ENCODE measurements at places on chromosomes 5 and 9.

DNA sequence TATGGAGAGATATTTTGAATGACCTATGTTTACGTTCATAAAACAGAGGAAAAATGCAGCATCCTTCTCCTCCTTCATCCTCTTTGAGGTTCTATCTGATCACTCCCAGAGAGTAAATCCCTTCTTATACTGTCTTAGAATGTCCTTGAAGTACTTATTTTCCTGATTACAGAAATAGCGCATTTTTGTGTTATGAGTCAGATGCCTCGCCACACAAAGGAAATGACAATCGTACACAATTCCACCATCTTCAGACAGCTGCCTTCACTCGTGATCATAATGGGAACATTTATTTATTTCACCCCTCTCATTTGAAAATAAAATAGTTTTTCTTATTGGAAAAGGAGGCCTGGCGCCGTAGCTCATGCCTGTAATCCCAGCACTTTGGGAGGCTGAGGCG is 2.4 kb upstream of the GLT6D1 start:
- DNase-seq = no peak

DNA sequence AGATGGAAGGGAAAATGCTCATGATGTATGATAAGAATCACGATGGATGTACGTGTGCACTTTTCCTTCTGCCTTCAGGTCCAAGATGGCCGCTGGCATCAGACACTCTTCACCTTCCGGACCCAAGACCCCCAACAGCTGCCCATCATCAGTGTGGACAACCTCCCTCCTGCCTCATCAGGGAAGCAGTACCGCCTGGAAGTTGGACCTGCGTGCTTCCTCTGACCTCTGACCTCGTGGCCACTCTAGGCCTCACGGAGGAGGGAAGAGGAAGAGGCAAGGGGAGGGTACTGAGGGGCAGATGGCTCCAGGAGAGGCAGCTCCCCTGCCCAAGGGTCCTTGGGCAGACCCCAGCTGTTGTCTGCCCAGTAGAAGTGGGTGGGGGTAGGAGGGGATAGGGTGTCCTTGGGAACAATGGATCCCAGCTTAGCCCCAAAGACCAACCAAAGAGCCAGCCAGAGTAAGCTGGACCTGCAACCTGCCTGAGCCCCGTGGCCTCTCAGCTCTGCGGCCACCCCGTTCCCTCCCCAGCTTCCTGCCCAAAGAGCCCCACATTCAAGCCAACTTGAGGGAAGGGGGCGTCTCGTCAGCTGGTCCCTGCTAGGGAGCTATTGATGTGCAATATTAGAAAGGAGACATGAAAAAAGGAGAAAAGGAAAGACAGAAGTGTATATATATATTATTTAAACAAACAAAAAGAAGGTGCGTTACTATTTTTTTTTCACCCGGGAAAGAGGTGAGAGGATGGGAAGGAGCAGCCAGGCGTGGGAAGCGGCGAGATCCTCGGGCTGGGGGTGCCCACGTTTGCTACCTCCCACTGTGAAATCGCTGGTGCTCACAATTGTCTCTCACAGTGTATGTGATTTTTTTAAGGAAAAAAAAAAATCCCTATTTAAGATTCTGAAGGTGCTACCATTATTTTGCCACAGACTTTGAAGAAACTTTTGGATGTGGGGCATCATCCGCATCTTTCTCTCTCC is 12.1 kb upstream of the ORM1 start:
- no peak for DNase-seq

DNA sequence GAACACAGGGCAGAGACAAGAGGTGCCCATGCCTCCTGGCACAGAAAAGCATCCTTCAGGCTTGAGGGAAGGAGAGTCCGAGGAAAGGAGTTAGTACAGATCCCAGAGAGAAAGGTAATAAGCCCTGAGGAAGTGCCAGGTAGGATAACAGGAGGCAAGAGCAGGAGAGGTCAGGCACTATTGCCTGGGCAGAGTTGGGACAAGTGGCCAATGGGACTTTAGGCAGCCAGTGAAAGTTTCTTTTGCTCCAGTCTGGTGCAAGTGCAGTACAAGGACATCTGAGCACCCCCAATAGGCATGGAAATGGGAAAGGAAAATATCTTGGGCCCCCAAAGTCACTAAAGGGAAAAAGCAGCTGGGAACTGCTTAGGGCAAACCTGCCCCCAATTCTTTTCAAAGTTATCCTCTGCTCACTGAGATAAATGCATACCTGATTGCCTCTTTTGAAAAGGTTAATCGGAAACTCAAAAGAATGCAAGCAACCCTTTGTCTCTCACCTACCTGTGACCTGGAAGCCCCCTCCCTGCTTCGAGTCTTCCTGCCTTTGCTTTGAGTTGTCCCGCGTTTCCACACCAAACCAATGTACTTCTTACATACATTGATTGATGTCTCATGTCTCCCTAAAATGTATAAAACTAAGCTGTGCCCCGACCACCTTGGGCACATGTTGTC is 46.5 kb downstream of the ELOVL7 start:
- no peak for DNase-seq

GRCh38 chr9:15157381-15157780 is 149.6 kb downstream of the TTC39B start:
- no peak for DNase-seq

GRCh38 chr9:110958847-110959246 is 79.4 kb downstream of the LPAR1 start:
- DNase-seq = no peak

DNA sequence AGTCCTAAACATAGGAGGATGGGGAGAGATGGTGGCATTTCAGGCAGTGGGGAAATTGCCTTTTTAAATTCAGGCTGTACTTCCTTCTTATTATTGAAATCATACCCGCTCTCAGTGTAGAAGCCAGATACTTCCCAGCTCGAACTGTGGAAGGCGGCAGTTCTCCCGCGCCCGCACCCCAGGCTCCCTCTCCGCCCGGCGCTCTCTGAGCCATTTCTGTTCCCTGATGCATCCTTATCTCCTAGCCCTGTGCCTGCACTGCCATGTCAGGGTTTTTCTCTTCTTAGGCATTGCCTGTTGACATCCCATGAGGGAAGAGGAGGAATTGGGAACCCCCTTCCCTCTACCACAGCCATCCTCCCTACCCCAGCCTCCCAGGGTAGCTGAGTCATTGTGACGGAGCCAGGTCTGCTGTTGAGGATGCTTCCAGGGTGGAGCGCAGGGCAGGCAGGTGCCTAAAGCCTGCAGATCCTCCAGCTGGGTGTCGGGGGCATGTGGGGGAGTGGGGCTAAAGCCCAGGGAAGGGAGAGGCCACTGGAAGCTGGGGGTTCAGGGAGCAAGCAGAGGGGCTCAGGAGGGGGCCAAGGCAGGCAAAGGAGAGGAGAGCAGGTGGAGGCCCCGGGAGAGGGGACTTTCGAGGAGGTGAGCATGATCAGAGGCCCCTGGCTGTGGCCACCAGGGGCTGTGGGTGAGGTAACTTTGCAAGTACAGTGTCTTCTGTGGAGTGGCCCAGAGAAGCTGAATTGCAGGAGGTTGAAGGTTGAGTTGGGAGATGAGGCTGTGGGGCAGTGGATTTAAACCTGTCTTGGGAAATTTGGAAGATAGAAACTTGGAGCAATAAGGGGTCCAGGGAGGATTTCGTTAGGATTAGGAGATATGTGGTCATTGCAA is 16.2 kb downstream of the LAMC3 start:
- DNase-seq = no peak

- no peak for DNase-seq
These were observed 23.6 kb upstream of the FIBCD1 start for GRCh38 chr9:130962418-130963316.

- peak; percentile 15 for DNase-seq
These were observed 30.9 kb upstream of the SLC46A2 start for GRCh38 chr9:112921549-112921948.

DNA sequence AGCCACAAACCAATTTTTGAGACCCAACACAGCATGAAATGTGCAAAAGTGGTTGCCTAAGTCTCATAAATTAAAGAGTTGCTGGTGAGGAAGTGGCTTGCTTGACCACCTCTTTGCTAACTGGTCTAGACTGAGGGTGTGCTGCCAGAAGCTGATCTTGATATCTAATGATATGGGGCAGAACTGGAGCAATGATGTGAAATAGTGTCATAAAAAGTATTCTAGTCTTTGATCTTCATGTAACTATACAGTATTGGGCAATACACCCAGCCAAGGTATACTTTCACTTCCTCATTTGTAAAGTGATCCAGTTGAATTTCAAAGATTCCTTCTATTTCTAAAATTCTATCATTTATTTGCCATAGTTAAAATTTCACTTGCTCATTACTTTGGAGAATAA is 5.9 kb upstream of the YTHDC2 start:
- DNase-seq = no peak

GRCh38 chr9:98147582-98147981 is 28.6 kb upstream of the TRIM14 start:
- no peak for DNase-seq

DNA sequence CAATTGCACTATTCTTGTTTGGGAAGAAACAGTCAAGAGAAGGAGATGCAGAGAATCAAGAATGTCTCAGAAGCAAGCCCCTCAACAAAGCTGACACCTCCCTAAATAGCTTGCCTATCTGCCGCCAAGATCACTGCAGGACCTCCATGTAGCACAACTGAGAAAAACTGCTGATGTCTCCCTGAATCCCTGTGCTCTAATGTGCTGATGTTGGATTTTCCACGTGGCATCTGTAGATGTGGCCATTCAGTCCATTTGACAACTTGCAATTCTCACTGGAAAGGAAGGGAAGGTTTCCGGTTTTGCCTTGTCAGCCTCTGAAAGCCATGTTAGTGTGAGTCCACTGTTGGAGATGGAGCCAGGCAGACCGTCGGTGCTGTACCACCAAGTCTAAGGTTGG is 374.0 kb downstream of the DIRAS2 start:
- DNase-seq = no peak

GRCh38 chr9:110029429-110029955 is 178.5 kb downstream of the C9orf152 start:
- no peak for DNase-seq

DNA sequence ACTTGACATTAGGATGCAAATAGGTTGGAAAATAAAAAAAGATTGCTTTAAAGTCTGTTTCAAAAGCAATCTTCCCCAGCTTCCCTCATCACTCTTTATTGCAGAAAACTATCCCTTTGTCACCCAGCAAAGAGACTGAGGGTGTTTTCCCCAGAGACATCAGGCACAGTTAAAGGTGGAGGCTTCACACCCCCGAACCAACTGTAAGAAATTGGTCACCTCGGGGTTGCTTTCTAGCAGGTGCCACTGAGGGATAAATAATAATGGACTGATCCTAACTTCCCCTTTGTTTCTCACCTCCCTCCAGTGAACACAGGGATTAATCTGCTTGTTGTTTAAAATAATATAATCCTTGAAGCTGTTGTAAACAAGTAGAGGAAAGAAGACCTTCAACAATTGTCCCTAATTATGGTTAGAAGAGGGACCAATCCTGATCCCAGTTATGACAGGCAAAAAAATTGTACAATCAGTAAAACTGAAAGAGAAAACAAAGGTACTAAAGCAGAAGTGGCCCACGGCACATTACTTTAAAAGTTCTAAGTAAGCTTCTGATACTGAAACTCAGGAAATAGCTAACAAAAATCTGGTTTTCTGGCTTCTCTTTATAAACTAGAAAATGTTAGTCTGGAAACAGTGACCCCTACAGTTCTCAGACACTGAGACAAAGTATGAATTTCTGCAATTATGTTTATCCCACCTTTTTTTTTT is 6.6 kb upstream of the PCSK1 start:
- no peak for DNase-seq

GRCh38 chr9:76419782-76420380 is 25.7 kb upstream of the RFK start:
- no peak for DNase-seq

- DNase-seq = no peak
These were observed 173.6 kb downstream of the MUSK start for GRCh38 chr9:110842169-110842568.

DNA sequence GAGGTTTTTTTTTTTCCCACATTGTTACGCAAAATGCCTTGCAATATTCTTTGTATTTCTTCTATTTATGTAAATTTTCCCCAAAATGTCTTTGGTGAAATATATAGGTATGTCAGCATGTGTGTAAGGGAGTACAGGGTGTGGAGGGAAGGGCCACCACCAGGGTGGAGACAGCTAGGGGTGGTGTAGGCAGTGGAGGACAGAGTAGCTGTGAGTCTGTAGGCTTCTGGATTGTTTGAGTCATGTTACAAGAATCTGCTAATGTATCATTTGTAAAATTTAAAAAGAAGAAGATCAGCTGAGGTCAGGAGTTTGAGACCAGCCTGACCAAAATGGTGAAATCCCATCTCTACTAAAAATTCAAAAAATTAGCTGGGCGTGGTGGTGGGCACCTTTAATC is 175.5 kb downstream of the NXNL2 start:
- DNase-seq = no peak

DNA sequence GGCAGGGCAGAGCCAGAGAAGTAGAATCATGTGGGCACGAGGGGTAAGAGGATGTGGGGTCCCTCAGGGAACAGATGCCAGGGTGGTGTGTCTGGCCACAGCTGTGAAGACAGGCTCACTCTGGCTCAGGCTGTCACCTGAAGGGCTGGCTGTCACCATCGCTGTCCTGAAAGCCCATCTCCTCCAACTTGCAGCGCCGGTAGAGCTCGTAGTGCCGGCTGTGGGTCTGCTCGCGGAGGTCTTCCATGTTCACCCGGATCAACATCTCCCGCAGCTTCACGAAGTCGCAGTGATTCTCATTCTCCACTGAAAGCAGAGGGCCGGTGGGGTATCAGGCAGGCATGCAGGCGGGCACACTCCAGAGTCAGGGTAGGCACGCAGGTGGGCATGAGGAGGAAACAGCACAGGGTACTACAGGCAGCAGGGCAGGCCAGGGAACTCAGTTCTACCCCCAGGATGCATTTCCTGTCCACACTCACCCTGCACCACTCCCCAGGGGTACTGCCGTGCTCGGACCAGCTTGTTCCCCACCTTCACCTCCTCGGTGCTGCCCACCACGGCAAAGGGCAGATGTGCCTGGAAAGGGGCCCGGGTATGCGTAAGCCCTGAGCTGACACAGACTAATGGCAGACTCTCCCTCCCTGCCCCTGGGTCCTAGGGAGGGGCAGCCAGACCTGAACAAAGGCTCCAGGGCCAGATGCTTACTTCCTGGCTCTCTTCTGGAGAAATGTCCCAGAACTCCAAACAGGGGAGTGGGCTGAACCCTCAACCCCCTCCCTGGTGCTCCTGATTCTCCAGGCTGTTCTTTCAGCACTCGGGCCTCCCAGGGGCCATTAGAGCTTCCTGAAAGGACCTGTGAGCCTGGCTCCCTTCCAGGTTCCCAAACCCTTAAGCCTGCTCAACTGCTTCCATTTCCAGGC is 14.4 kb downstream of the CCNI2 start:
- DNase-seq = no peak

- no peak for DNase-seq
These were observed 228.3 kb downstream of the IRX2 start for GRCh38 chr5:2523180-2523579.

Data from NCI-H510A (cell line).